ENCODE measurements at places on chromosomes 5 and 9. TPM values are rescaled to one million over a fixed set of nuclear protein-coding genes. Genes with fewer than 3 reads are reported as not detected.
A peak's percentile ranks its signal among the peaks of the same experiment; 100 is the strongest.

Gene CTSL
- 70.0 TPM for polyA plus RNA-seq

DNA sequence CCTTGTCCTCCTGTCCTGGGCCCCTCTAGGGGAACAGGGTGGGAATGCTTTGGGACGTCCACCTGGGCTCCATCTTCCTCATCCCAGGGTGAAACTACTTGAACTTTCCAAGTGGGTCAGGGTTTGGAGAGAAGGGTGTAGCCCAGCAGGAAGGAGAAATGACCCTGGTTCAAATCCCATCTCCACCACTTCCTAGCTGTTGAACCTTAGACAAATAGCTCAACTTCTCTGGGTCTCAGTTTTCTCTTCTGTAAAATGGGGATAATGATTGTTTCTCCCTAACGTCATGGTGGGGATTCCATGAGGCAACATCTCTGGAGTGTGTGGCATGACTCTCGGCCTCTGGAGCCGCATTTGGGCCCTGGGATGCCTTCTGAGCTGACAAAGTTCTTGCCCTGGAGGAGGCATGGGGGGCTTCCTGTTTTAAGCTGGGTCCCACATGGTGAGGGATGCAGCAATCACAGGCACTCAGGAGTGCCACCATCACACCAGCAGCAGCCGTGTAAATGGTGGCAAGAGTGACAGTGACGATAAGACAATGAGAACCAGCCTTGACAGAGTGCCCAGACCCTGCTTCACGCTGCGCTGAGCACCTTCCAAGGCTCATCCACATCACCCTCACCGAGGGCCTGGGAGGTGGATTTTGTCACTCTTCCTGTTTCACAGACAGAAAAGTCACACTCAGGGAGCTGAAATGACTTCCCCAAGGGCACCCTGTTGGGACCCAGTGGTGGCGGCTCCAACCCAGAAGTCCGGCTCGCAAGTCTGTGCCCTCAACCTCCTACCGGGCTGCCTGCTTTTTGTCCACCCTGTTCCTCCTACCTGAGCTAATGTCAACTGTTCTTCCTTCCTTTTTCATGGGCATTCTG, 69.5 kb upstream of the IER5L start:
- DNase-seq: no peak

DNA sequence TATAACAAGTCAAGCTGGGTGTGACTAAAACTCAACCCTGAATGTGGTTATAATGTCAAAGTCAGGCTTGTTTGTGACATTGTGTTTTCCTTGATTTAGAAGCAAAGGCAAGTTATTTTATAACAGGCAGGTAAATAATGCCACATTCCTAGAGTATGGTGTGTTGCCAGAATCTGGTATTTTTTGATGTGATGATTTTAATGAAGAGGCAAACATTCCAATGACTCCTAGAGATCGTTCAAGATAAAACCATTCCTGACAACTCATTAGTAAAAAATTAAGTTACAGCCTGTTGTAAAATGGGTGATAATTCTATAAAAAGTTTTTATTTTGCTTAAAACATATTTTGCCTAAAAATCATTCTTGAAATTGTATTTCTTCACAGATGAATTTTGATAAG, 60.0 kb downstream of the RAB14 start:
- DNase-seq: no peak

DNA sequence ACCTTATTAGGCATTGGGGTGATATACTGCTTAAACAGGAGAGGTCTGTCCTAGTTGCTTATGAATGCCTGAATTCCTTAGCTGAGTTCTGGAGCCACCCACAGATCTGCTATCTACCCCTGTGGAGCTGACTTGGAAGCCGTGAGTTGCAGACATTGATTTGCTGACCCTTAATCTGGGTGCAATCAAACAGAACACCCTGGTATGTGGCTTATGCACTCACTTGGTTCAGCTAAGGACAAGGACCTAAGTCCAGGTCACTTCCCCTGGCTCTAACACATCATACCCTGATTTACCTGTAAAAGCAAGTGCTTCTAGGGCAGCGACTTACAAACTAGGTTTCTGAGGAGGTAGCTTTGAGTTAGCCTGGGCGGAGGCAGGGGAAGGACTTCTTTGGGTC, 41.6 kb upstream of the TLR4 start:
- no peak for DNase-seq

Gene IL5
- polyA plus RNA-seq: not detected

GRCh38 chr5:146091881-146092280, 13.5 kb downstream of the PLAC8L1 start:
- no peak for DNase-seq

DNA sequence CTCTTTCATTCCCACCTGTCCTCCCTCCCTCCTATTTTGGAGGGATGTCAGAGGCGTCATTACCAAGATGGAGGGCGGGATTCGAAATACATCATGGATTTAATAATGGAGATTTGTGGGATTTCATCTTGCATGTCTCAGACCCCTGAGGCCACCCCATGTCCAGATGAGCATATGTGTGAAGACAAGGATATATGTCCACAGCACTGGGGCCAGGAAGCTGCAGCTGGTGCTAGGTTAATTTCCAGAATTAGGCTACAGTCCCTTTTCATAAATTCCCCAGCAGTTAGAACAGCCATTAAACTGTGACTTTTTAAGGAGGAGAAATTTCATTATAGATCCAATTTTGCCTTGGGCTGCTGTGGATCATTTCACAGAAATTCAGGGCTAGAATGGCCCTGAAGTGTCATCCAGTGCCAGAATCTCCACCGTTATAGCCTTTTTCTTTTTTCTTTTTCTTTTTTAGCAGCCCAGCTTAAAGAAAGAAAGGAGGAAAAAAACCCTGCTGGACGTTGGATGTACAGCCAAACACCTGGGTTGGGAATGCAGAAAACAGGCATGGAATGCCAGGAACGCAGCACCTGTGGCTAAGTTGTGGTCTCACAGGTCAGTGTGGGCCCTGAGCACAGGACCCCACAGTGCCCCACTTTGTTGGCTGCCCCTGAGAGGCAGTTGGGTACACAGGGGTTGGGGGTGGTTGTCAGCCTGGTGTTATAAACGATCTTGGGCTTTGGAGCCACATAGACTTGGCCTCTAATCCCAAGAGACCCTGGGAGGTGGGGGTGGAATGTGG, 50.2 kb upstream of the CXCL14 start:
- no peak for DNase-seq

DNA sequence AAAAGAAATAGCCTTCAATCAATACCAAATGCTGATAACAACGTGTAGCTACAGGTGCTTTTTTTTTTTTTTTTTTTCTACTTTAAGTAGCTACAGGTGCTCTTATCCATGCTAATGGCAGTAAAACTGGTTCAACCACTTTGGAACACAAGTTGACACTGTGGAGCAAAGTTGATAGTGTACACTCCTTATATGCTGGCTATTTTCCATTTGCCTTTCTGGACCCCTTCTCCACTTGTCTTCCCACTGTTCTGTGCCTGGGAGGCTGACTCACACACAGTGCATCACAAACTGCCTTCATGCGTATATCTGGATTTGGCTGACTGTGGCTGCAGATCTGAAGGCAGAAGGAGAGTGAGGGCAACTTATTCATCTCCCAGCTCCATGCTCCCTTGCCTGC, 247.9 kb downstream of the MSX2 start:
- DNase-seq: no peak

Gene DMXL1
- 5.4 TPM for polyA plus RNA-seq

Gene NUDT2
- polyA plus RNA-seq: 45.2 TPM

Gene MZB1
- polyA plus RNA-seq: not detected

DNA sequence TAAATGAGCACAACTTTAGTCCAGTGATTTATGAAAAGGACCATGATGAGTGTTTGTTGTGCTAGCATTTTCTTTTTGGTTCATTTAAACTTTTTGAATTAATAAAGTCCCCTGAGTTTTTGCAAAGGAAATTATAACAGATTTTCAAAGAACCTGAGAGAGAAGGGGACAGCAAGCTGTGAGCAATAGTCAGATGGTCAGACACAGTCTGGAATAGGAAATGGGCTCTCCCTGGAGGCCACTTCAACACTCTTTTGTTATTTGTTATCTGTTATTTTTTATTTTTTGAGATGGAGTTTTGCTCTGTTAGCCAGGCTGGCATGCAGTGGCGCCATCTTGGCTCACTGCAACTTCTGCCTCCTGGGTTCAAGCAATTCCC, 171.1 kb downstream of the ARHGEF28 start:
- DNase-seq: no peak

DNA sequence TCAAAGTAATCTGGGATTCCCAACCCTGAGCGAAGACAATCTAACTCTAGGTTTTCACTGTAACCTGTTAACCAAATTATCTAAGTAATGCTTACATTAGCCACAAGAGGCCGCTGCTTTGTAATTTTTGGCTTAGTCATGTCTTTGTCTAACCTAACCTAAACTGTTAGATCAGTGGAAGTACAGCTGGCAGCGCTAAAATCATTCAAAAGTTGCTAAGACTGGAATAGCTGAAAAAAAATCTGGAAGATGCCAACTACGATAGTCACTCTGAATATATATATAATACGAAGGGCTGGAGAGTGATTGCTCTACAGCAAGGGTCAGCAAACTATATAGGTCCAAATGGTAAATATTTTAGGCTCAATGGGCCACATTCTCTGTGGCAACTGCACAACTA, 60.2 kb downstream of the FBXO38 start:
- DNase-seq: peak; percentile 79

Gene GFI1B
- not detected for polyA plus RNA-seq

DNA sequence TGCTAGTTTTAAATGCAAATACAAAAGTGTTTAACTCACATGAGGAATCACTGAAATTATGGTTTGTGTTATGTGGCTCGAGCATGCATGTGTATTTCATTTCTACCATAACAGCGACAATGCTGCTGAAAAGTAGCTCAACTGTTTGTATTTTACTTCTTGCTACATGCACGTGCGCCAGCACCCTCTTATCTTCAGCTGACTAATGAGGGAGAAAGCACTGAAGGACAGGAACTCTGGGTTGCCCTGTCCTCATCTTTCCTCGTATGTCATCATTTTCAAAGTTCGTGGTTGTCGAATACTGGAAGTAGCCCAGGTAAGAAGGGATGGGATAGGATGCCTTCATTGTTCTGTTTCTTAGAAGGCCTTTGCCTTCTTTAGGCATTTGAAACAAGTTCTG, 120.3 kb downstream of the SYK start:
- no peak for DNase-seq

Gene BARX1
- polyA plus RNA-seq: not detected
